ENCODE measurements at places on chromosomes 13 and 19.

DNA sequence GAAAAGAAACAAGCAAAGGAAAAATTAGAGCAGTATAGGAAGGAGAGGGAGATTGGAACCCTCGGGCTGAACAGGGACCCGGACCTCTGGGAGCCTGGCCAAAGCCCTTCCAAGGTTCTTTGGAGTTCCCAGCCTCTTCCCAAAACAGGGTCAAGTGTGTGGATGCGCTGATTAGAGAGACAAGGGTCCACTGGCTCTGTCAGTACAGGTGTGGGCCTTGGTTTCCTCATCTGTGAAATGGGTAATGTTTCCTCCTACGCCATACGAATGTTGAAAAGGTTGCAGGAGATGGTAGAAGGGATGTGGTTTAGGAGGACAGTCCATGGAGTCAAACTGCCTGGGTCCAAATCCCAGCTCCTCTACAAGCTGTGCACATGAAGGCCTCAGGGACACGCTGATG lies 2.1 kb upstream of the SYCN start:
- DNase-seq: no peak

- DNase-seq: no peak
These were observed 10.8 kb upstream of the RANBP3 start for GRCh38 chr19:5988517-5989387.

DNA sequence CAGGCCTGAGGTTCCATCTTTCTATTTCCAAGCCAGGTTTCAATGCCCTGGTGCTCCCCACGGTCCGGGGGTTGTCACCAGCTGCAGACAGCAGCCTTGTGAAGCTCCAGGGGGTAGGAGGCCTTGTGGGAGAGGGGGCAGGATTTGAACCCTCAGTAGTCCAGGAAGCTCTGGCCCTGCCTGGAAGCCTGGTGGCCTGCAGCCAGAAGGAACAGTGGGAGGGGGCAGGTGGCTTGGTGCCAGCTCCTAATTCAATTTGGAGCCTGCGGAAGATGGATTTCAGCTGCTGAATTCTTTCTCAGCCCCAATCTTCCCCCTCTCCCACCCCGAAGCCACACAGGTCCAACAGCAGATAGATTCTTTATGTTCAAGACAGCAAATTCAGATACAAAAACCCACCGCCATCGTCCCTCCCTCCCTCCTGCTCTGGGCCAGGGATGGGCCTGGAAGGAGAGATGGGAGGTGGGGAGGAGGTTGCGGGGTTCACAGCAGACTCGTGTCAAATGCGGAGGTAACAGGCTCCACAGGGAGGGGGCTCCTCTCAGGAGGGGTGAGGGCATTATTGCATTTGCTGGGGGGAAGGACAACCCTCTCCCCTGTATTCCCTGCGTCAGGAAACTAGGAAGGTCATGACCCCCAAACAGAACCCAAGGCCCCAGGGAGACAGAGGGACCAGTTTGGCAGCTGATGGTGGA lies 2.4 kb upstream of the PTGER1 start:
- DNase-seq: no peak

- DNase-seq: no peak
These were observed 85.9 kb downstream of the KDM4B start for GRCh38 chr19:5054551-5055456.

GRCh38 chr19:49888510-49888824 lies 8.2 kb downstream of the IL4I1 start:
- DNase-seq: no peak

- DNase-seq: no peak
These were observed 466.3 kb downstream of the PCDH17 start for GRCh38 chr13:58097831-58098230.

GRCh38 chr13:45258334-45258675 lies 57.5 kb upstream of the KCTD4 start:
- DNase-seq: no peak
